ENCODE measurements at places on chromosomes 16 and 17.

DNA sequence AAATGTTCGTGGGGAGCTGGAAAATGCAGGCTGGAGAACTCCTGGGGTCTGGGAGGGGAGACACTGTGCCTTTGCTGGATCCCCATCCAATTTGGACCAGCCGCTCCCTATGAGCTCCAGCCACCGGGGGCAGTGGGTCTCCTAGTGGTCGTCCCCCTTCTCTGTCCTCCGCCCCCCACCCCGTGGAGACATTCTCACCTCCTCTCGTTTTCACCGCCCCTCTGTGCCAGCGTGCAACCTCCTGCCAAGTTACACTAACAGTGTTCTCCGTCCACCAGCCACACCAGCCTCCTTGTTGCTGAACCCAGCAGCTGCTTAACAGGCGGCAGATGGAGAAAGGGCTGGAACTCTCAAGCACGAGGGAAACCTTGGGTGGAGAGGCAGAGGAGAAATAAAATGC is 67.4 kb upstream of the SOX9 start:
- no peak for DNase-seq

DNA sequence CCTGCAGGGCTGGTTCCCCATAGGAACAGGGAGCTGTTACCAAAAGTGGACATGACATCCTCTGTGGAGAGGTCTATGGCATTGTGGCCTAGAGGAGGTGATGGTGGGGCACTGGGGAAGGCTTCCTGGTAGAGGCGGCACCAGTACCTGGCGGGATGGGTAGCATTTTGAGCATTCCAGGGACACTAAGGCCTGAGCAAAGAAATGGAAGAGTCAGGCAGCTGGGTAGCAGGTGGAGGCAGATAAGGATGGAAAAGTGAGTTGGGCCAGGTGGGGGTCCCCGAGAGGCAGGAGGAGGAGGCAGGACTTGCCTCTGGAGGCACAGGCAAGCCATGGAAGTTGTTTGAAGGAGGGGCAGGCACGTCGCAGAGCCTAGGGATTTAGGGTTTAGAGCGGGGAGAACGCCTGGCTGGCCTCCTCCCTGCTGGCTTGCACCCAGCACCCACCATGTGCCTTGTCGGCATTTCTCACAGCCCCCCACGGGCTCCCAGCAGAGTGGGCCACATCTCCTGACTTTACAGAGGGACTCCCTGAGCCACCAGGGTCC is 5.1 kb upstream of the ADCY7 start:
- no peak for DNase-seq

DNA sequence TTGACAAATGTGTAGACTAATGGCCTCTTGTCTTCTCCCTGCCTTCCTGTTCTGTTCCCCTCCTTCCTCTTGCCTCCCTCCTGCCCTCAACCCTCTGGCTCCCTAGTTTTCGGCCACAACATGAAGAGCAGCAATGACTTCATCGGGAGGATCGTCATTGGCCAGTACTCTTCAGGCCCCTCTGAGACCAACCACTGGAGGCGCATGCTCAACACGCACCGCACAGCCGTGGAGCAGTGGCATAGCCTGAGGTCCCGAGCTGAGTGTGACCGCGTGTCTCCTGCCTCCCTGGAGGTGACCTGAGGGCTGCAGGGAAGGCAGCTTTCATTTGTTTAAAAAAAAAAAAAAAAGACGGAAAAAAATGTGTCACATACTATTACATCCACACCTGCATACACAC is 18.8 kb upstream of the CLEC19A start:
- no peak for DNase-seq

GRCh38 chr16:27398894-27399853 is 2.8 kb upstream of the IL21R start:
- DNase-seq: no peak

- no peak for DNase-seq
These were observed 93.6 kb upstream of the CIBAR2 start for GRCh38 chr16:85205747-85206471.

GRCh38 chr17:83156408-83156807 is 77.0 kb downstream of the METRNL start:
- no peak for DNase-seq

- DNase-seq: no peak
These were observed 42.8 kb upstream of the GSE1 start for GRCh38 chr16:85570213-85570734.

GRCh38 chr17:44065668-44066203 is 735 bp downstream of the LSM12 start:
- no peak for DNase-seq

GRCh38 chr16:22353191-22353919 is 21.1 kb downstream of the CDR2 start:
- DNase-seq: no peak

DNA sequence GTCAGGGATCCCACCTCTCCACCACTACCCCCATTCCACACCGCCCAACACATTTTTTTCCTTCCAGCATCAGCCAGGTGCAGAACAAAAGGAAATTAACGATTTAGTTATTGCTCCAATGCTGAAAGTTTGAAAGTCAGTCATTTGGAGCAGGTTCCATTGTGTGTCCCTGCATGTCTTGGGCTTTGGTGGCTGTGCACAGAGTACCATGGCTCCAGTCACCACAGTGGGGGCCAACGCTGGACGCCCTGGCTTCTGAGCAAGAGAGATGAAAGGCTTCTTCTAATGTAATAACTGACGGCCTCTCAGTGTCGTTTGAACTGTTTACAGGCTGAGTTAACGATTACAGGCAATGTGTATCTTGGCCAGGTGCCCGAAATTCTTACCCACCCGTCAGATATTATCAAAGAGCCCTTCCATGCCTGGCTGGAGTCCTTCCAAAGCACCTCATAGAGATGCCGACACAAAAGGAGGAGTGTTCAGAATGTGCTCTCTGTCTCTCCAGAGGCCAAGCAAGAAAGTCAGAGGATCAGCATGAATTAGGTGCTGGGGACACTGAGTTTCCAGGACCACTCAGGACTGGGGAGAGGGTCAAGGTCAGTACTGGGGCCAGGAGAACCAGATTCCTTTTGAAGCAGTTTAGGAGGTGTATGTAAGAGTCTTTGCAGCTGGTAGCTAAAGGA is 25.9 kb downstream of the RNF43 start:
- no peak for DNase-seq

GRCh38 chr17:38603786-38604478 is 1.8 kb downstream of the SRCIN1 start:
- DNase-seq: no peak

- no peak for DNase-seq
These were observed 258.8 kb downstream of the IRF8 start for GRCh38 chr16:86157616-86158247.

DNA sequence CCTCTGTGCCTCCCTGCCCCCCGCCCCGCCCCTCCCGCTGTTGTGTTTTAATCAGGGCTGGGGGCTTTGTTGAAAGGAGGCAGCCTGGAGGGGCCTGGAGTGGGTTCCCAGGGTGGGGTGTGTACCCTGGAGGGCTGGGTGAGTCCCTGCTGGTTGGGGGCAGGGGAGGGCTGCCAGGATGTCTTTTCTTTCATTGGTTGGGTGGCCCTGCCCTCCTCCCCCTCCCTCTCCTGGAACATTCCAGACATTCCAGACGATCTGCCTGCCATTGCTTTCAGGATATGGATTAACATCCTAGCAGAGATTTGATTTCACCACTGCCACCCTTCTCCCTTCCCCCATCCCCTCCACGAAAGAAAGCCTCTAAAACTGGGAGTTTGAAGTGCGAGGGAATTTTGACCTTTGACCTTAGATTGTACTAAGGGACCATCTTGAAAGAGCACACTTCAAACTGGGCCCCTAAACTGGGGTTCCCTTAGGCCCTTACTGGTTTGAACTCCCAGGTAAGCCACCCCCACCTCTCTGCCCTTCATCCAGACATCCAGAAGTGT is 25.3 kb downstream of the IGF2BP1 start:
- no peak for DNase-seq

- DNase-seq: no peak
These were observed 7.3 kb downstream of the CX3CL1 start for GRCh38 chr16:57379579-57379978.

DNA sequence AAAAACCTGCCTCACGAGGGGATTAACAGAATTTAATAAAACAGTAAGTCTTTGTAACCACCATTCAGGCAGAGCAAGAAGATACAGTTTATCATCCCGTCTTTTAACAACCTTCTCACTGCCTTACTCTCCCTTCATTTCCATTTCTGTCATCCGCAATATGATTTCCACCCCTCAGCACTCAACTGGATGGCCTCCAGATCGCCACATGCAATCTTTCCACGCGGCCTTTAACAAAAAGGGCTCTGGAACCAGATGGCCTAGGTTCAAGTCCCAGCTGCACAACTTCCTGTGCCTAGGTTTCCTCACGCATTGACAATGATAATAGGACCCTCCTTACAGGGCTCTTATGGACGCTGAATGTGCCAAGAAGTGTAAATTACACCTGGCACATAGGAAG is 103.6 kb downstream of the GAS7 start:
- DNase-seq: no peak

- DNase-seq: no peak
These were observed 3.3 kb downstream of the CFAP20 start for GRCh38 chr16:58125781-58126335.

GRCh38 chr16:68236137-68236825 is 354 bp upstream of the ESRP2 start:
- DNase-seq: no peak

DNA sequence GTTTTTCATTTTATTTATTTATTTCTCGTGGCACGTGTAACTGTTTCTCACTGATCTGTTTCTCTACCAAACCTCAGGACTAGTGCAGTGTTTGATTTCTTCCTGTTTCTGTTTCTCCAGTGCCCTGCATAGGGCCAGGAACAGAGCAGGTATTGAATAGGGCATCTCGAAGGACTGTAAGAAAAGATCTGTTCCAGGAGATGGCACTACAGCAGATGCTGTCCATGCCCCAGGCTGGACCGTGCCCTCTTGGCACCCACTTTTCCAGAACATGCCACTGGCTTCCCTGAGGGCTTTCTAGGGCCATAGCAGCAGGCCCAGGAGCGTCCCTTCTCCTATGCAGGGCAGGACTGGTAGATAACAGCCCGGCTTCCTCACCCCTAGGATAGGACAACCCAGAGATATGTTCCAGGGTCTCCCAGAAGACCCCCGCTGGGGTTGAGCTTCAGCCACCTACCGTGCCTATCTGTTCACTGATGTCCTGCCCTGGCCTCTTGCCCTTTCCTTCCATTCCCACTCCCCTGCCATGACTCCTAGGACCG is 4.4 kb downstream of the SNX20 start:
- DNase-seq: no peak

DNA sequence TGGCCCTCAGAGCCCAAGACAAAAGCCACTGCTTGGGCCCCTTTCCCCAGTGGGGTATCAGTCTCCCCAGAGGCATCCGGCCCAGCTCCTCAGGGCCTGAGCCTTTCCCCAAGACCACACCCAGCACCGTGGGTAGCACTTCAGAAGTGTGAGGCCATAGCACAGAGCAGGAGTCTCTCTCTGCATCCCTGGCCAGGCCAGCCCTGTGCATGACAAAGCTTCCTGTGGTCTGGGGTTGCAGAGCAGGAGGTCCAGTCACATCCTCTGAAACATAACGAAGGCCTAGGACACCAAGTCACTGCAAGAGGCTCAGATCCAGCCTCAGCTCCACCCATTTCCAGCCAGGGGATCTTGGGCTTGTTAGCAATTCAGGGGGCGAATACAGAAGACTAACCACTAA is 56.8 kb upstream of the ZNF423 start:
- DNase-seq: no peak

- DNase-seq: no peak
These were observed 46.3 kb downstream of the ABCC12 start for GRCh38 chr16:48109475-48109874.

DNA sequence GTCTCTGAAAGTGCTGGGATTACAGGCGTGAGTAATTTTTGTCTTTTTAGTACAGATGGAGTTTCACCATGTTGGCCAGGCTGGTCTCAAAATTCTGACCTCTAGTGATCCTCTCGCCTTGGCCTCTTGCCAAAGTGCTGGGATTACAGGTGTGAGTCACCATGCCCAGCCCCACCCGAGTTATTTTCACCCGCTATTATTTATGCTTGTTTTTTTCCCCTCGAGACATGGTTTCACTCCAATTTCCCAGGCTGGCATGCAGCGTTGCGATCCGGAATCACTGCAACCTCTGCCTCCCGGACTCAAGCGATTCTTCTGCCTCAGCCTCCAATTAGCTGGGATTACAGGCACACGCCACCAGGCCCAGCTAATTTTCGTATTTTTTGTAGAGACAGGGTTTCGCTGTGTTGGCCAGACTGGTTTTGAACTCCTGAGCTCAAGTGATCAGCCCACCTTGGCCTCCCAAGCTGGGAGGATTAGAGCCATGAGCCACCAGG is 9.2 kb downstream of the RPL23 start:
- DNase-seq: no peak

DNA sequence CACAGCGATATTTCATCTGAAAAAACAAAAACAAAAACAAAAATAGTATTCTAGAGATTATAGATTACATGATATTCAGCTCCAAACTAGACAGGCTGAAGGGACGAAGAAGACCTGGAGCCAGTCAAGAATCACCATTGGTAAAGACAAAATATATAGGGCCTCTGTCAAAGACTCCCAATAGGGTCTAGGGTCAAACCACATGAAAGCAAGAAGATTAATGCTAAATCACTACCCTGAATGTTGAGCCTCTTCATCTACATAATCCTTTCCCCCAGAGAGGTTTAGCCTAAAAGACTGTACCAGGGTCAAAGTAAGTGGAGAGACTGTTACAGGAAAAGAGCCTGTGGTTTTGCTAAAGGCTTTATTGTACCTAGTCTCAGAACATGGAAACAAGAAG is 10.8 kb upstream of the NME1 start:
- DNase-seq: no peak
